K562 (cell line): ENCODE measurements at places on chromosomes 1 and 21. TPM values are rescaled to one million over a fixed set of nuclear protein-coding genes. Genes with fewer than 3 reads are reported as not detected.
A peak's percentile ranks its signal among the peaks of the same experiment; 100 is the strongest.

DNA sequence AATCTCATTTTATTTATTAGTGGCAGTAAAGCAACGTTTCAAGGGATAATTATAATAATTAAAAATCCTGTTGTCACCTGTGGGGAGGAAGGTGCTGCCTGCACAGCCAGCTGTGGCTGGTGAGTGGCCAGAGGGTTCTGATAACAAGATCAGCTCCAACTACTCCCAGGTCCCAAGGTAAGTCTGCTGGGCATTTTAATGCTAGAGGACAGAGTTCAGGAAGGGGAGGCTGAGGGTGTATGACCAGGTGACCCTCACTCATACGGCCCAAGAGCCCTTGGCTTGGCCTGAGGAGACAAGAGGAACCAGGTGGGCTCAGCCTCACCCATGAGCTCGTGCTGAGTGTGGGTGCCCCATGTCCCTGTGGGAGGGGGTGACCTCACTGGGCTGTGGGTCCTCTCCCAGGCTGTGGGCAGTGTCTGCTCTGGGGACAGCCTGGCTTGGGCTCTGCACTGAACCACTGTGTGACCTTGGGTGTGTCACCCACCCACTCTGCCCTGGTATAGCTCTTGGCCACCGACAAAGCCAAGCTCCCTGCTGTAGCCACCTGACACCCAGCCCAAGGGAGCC lies 223.8 kb downstream of the PTPRU start:
- no peak for DNase-seq

Gene REN
- total RNA-seq = 1.7 and 1.9 TPM in 2 replicates

DNA sequence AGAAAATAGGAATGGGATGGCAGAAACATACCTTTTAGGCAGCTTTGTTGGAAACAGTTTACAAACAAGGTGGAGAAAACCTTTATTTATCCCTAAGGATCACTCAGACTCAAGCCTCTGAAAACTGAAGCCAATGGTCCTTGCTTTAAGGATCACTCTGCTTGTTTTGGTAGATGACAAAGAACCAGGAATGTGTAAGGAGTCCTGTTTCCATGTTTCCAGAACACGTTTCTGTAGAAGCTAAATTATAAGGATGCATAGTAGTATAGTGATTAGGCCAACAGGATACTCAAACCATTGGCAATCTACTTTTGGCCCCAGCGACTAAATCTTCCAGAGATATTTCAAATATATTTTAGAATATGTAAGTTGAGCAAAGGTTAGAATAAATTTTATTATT lies 149.1 kb upstream of the HP1BP3 start:
- DNase-seq = no peak

Gene AMPD2
- 74.1 and 77.7 TPM in 2 replicates for total RNA-seq

Gene SYNJ1
- total RNA-seq = 9.9 and 11.2 TPM in 2 replicates

- no peak for DNase-seq
Observed at GRCh38 chr1:43229826-43230780, 39.7 kb upstream of the TMEM125 start.

DNA sequence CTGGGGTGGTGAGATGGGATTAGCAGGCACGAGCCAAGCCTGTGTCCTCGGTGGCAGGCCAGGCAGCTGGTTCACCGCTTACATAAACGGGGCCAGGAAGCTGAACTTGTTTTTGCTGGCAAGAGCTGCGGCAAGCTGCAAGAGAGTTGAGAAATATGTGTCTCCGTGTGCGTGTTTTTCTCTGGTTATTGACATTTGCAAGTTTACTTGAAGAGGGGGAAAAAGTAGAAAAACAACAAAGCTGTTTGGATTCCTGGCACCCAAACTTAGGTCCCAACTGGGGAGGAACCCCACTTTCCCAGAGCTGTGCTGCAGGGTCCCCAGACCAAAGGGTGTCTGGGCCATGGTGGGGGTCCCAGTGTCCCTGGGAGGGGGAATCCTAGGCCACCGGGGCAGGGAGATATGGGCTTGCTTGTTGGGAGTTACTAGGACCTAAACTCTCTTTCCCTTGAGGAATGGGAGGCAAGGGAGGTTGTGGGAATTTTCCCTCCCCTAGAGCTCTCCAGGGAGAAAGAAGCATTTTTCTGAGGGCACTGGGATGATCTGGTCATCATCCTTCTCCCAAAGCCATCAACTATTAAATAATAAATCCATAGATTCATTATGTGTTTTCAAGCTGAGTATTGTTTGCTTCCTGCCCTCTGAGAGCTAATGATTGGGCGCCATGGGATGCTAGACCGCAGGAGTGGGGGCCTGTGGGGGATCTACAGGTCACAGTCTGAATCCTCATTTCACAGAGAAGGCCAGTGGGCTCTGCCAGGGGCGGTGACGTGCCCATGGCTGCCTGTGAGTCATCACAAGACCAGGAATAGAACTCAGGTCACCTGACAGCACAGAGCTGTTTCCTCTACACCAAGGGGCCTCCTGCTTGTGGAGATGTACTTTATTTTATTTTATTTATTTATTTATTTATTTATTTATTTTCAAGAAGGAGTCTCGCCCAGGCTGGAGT lies 14.8 kb downstream of the IL6R start:
- no peak for DNase-seq

DNA sequence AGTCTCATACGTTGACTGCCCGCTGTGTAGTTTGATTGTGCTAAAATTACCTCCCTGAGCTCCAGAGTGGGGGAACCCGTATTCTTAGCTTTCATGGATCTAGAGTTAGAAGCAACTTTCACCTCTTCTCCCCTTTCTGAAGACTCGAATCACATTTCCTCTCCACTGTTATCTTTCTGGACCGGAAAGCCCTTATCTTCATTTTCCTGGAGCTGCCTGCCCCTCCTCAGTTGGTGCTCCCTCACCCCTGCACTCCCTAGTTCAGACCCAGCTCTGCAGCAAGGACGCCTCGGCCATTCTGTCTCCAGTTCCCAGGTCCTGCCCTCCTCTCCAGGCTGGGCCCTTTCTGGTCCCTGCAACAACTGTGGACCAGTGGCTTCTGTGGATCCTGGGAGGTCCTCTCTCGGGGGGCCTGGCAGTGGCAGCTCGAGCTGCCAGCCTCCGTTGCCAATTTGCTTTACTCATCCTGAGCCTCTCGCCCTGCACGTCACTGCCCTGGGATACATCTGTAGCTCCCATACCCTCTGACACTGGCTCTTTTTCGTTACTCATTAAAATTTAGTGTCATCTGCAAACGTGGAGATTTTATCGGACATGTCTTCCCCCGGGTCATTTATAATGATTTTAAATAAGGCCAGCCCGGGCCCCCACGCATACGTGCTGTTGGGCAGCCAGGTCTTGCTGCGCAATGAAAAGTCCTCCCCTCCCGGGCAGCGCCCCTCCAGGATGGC lies 141.5 kb upstream of the VAMP3 start:
- DNase-seq = peak; percentile 40

DNA sequence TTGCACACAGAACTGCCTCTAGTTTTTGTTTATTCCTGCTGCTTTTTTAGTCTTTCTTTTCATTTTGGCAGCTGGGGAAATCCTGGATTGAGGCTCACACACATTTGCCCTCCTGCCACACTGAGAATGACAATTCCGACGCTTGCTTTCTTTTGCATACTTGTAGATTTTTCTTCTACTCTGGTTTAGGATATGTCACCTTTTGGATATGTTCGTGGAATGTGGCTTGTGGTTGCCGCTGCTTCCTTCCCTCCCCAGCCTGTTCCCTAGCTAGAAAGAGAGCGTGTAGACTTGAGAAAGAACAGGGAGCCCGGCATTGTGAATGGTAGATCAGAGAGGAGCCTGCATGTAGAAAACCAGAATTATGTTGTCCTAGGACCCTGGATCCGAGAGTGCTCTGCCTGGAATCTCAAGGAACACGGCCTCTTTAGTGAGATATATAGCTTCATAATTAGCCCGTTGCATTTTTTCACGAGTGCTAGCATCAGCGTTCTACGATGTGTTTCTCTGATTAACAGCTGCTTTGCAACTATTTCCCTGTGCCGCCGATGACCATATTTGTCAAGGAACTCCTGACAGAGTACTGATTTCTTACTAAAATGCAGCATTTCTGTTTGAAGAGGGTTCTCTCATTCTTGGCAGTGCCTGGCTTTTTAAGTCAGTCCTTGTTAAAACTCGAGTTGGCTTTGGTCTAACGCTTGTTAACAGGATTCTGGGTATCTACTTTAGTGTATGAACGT lies 56.2 kb downstream of the PEX14 start:
- no peak for DNase-seq

DNA sequence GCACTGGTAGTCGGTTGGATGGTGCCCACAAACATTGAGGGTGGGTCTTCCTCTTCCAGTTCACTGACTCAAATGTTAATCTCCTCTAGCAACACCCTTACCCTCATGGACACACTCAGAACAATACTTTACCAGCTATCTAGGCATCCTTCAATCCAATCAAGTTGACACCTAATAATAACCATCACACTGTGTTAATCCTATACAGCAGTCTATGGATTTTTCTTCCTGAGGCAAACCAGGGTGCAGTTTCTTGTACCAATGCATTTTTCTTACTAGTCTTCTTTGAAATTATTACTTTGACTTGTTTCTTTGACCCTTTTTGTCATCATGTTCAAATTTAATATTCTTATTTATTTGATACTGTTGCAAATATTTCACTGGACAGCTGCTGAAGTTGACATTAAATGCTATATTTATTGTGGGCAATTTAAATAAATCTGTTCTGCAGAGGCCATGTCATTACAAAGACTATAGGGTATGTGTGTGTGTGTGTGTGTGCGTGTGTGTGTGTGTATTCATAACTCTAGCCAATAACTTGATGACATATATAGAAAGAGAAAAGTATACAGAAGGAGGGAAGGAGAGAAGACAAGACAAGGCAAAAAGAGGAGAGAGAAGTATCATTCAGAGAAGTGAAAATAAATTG lies 884.8 kb upstream of the NEGR1 start:
- DNase-seq = no peak

DNA sequence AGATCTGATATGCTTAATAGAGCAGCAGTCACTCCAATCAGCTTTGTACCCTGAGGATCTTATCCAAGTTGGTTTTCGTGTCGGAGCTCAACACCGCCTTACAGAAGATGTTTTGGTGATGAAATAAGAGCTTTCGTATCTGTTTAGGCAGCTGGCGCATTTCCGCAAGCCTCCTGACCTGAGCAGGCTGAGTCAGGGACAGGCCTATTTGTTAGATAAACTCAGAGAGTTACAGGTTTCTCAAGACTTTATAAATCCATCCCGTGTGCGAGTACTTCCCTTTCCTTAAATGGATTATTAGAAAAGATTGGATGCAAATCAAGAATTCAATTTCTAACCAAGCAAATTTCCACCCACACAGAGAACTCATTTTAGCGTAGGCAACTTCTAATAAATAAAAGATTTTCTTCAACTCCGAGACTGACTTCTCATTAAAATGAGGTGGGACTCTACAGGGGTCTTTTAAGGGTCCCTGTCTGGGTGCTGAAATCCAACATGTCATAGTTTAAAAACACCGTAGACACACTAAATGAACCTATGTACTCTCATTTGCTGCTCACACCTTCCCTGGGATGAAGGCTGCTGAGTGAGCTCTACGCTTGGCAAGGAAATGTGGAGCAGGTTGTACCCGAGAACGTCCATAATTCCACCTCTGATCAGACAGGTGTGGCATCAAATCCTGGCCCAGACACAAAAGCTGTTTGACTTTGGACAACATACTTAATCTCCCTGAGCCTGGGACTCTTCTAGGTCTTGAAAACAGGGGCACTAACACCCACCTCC lies 106.9 kb upstream of the F3 start:
- DNase-seq = peak; percentile 21

GRCh38 chr1:1835546-1835945 lies 55.3 kb downstream of the GNB1 start:
- DNase-seq = no peak

DNA sequence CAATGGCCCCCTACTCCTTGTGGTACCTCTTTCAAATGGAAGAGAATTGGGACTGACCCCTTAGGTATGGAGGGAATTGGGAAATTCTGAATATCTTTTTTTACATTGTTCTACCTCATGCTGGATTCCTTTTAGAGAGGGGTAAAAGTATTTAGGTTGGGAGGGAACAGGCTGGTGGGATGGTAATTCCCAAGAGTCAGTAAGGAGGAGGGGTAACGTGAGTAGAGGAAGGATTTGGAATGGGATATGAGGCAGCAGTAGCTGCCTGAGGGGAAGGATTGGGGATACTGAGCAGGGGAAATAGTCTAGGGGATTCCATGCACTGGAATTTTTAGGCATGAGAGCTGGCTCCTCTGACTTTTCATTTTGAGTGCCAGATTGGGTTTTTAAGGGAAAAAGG lies 3.8 kb upstream of the AADACL3 start:
- no peak for DNase-seq

- no peak for DNase-seq
Observed at GRCh38 chr1:75394386-75395139, 216.4 kb downstream of the SLC44A5 start.

- DNase-seq = peak; percentile 44
Observed at GRCh38 chr1:116318897-116319296, 54.1 kb upstream of the ATP1A1 start.

Gene ITGB2
- 1.2 and 1.3 TPM in 2 replicates for total RNA-seq

GRCh38 chr1:99594205-99594604 lies 51.7 kb upstream of the PALMD start:
- no peak for DNase-seq

Gene TMEM167B
- 34.1 and 35.6 TPM in 2 replicates for total RNA-seq

Gene RIMKLA
- total RNA-seq = 0.02 TPM in 2 replicates

DNA sequence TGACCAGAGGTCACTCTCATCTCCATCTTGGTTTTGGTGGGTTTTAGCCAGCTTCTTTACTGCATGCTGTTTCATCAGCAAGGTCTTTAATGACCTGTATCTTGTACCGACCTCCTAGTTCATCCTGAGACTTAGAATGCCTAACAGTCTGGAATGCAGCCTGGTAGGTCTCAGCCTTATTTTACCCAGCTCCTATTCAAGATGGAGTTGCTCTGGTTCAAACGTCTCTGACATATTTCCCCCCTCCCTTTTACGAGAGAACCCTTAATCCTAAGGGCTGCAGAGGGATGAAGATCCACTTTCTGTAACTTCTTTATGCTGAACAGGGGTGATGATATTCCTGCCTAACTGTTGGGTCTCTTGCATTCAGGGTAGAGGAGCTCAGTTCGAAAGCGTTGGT lies 43.2 kb downstream of the TBCE start:
- no peak for DNase-seq

GRCh38 chr1:202498542-202498941 lies 150.0 kb downstream of the PPP1R12B start:
- DNase-seq = no peak

DNA sequence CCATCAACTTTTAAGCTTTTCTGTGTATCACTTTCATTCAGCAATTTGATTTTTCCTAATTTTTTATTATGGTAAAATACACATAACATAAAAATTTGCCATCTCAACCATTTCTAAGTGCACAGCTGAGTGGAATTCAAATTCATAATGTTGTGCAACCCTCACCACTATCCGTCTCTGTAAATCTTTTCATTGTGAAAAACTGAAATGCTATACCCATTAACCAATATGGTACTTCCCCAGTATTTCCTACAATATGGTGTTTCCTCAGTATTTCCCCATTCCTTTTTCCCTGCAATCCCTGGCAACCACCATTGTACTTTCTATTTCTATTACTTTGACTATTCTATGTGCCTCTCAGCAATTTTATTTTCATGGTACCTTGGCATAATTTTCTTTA lies 6.8 kb downstream of the STPG1 start:
- no peak for DNase-seq

Gene BGLAP
- 0.22 and 1.2 TPM in 2 replicates for total RNA-seq

Gene GBP7
- total RNA-seq = not detected in 2 replicates
